Pancreas (tissue), 10 donors: ENCODE measurements at places on chromosomes 1 and 21. TPM values are rescaled to one million over a fixed set of nuclear protein-coding genes. Genes with fewer than 3 reads are reported as not detected.

The PLA2G5 gene
- polyA plus RNA-seq = 2.0 TPM

The GNG12 gene
- polyA plus RNA-seq = 19.7 TPM

The TMEM82 gene
- polyA plus RNA-seq = not detected

The SPAG17 gene
- polyA plus RNA-seq = 2.1 TPM

The AADACL4 gene
- polyA plus RNA-seq = not detected

The MROH9 gene
- polyA plus RNA-seq = not detected

The KIAA0040 gene
- 8.4 TPM for polyA plus RNA-seq

The RGS5 gene
- 25.9 TPM for polyA plus RNA-seq

The LDLRAD2 gene
- 1.3 TPM for polyA plus RNA-seq

The E2F2 gene
- polyA plus RNA-seq = 0.05 TPM

The BARHL2 gene
- polyA plus RNA-seq = not detected

The FAM89A gene
- polyA plus RNA-seq = 3.5 TPM

The CHAF1B gene
- 2.2 TPM for polyA plus RNA-seq

The TRIM46 gene
- 1.2 TPM for polyA plus RNA-seq
